ENCODE measurements at places on chromosomes 11 and 22. TPM values are rescaled to one million over a fixed set of nuclear protein-coding genes. Genes with fewer than 3 reads are reported as not detected.

Gene BLID
- 16.6 TPM for total RNA-seq

Gene KMT5B
- 25.6 TPM for total RNA-seq

Gene ANO1
- total RNA-seq = 16.4 TPM

Gene FAM227A
- 1.1 TPM for total RNA-seq

Gene HOATZ
- total RNA-seq = not detected

Data from aortic smooth muscle cell (primary cell).